Subcutaneous adipose tissue (tissue), 4 donors: ENCODE measurements at places on chromosomes 4 and X. TPM values are rescaled to one million over a fixed set of nuclear protein-coding genes. Genes with fewer than 3 reads are reported as not detected.

CCDC149 gene
- 18.1 TPM for total RNA-seq

NDP gene
- not detected for total RNA-seq

POLN gene
- 2.6 TPM for total RNA-seq

HSFX1 gene
- total RNA-seq, result 0.34 TPM

KCNE5 gene
- 1.0 TPM for total RNA-seq

RAB41 gene
- total RNA-seq, result not detected

IL13RA1 gene
- total RNA-seq, result 177 TPM

TECRL gene
- total RNA-seq, result not detected
